Activated gamma-delta T cell treated with Interleukin-2 at 50 U/mL for 16 hours (primary cell): ENCODE measurements at places on chromosomes 11 and 22.
A peak's percentile ranks its signal among the peaks of the same experiment; 100 is the strongest.

DNA sequence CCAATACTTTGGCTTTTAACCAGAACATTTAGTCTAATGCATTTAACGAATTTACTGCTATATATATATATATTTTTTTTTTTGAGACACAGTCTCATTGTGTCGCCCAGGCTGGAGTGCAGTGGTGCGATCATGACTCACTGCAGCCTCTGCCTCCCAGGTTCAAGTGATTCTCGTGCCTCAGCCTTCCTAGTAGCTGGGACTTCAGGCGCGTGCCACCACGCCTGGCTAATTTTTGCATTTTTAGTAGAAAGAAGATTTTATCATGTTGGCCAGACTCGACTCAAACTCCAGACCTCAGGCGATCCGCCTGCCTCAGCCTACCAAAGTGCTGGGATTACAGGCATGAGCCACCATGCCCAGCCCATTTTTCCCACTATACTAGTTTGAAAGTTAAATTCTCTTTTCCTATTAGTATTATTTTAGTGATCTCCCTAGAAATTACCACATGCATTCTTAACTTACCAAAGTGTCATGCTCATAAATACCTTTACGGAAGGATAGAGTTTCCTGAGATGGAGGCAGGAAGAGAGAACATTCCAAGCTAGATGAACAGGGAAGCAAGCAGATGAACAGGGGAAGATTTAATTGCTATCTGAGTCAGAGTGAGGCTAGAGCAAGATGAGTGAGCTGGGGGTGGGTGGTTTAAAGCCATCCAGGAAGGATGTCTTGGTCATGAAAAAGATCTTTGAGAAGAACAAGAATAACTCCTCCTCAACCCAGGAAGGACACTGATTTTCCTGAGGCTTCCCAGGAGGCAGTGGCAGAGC lies 4.4 kb upstream of the PGAP2 start:
- DNase-seq = no peak

DNA sequence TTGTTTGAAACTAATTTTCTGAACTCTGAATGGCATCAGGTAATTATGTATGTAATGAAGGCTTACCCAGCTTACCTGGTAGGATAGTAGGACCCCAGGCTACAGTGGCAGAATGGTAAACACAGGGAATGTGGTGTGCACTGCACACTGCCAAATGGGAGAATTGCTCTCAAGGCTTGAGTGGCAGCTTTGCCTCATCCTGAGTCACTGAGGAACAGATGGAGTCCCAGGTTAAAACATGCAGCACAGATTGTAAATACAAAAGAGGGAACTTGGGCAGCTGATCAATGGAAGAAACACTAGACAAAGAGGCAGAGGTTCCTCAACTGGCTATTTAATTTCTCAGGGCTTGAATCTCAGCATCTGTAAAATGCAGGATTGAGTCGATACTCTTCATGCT lies 24.4 kb downstream of the GPR83 start:
- DNase-seq = no peak

GRCh38 chr11:22049276-22049675 lies 143.6 kb upstream of the ANO5 start:
- no peak for DNase-seq

- no peak for DNase-seq
Observed at GRCh38 chr11:120819437-120820365, 204.2 kb upstream of the TBCEL start.

GRCh38 chr11:36292311-36292722 lies 3.1 kb upstream of the COMMD9 start:
- no peak for DNase-seq

DNA sequence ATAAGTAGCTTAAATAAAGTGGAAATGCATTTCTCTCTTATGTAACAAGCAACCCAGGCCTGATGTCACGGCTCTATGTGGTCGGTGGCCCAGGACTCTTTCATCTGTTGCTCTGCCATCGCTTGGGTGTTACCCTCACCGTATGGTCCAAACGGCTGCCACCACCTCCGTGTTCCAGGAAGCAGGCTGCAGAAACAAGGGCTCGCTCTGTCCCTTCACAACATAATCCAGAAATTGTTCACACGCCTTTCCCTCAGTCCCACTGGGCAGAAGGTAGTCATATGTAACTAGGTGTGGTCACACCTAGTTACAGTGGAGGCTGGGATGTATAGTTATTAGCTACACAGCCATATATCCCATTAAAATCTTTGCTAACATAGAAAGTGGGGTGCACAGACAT lies 421.0 kb downstream of the SOX6 start:
- no peak for DNase-seq

GRCh38 chr11:122197066-122197987 lies 81.3 kb upstream of the BLID start:
- no peak for DNase-seq

GRCh38 chr11:34987617-34988016 lies 71.2 kb downstream of the PDHX start:
- no peak for DNase-seq

DNA sequence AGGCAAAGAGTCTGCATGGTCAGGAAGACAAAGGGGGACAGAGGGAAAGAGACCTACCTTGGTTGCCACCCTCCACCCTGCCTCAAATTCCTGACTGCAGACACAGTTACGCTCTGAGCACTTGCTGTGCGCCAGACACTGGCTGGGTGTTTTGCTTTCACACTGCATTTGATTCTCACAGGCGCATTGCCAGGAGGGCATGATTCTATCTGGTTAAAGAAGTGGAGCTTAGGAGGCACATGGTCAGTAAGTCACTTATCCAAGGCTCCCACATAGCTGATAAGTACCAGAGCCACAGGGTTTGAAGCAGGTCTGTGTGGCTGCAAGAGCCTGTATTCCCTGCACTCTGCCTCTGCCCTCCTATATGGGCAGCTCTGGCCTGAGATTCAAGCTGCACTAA lies 103.9 kb downstream of the TIMP3 start:
- DNase-seq = no peak

DNA sequence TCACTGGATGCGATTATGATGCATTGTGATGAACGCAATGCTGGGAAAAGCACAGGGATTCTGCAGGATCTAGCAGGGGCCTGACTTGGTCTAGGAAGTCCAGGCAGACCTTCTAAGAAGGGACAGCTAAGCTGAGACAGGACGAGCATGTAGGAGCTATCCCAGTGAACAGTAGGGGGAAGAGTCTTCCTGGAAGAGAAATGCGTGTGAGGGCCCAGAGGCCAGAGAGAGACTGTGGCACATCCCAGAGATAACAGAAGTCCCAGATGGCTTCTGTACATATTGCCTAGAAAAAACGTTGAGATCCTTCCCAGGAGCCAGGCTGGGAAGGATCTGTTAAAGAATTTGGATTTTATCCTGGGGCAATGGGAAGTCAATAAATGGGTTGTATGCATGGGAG lies 24.6 kb downstream of the RCN1 start:
- DNase-seq = no peak

- DNase-seq = no peak
Observed at GRCh38 chr11:102139081-102139498, 28.8 kb downstream of the YAP1 start.

GRCh38 chr11:106156290-106156937 lies 79.0 kb downstream of the AASDHPPT start:
- DNase-seq = no peak

- DNase-seq = no peak
Observed at GRCh38 chr11:44839458-44840084, 111.1 kb downstream of the TP53I11 start.

DNA sequence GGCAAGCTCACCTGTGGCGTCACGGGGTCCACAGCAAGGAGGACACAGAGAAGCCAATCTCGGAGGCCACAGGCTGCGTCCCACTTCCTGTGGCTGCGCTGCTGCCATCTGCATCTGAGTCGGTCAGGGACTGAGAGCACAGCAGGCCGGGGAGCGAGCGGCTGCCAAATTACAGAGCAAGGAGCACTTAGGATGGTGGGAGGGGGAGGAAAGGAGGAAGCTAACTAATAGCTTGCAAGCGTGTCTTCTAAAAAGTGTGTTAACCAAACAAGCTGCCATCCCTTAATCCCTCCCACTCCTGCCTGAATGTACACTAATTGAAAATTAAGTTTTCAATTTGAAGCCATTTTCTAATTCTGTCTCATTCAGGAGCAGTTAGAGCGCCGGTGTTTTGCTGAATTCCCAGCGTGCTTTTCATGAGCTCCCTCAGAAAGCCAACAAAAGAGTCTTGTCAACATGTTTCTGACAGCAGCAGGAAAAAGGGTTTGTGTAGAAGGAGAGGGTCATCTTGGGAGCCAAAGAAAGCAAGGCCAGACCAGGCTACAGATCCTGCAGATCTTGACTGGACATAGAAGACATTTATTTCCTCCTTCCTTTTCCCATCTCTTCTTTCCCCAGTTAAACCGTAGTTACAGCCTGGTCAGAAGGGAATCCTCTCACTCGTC lies 42.4 kb upstream of the API5 start:
- no peak for DNase-seq

- no peak for DNase-seq
Observed at GRCh38 chr22:40594346-40594745, 42.2 kb downstream of the MRTFA start.

DNA sequence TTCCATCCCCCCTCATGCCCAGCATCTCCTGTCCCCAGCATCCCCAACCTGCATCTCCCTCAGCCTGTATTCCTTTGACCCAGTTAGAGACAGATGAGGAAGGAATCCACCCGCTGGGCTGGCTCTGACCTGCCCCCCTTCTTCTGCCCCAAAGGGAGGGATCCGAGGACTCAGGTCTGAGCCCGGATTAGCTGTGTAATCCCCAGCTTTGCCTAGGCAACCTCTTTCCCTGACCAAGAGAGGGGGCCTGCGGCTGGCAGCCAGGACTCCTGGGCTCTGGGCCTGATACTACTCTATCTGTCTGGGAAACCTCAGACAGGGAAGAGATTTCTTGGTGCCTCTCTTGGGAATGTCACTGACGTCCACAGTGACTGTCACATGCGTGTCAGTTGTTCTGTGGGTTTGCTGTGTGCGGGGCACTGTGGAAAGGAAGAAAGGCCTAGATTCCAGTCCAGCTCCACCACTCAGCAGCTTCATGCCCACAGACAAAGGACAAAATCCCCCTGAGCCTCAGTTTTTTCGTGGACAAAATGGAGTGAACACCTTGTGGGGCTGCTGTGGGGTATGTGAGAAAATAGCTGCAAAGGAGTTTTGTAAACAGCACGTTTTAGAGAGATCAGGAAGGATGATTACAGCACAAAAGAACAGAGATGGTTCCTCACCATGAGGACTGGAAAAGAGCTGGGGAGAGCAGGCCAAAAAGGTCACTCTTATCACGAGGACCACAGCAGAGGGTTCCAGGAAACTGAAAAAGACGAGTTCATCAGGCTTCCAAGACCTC lies 1.3 kb upstream of the NDUFV1 start:
- DNase-seq = no peak

DNA sequence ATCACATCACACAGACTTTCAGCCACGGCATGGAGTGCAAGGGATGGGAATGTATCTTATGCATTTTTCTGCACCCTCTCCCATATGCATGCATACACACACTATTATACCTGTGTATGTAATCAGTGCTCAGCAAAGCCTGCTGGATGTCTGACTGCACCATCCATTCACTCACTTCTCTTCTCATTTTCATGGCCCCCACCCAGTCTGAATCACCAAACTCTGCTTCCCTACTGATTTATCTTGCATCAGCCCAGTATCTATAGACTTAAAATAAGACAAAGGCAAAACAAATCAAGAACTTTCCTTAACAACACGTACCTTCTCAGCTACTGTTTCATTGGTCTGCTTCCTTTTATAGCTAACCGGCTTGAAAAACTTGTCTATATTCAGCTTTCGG lies 21.6 kb downstream of the DBX1 start:
- DNase-seq = no peak

- no peak for DNase-seq
Observed at GRCh38 chr11:27914080-27914479, 193.9 kb downstream of the KIF18A start.

GRCh38 chr11:41920374-41920773 lies 460.9 kb upstream of the LRRC4C start:
- DNase-seq = no peak

DNA sequence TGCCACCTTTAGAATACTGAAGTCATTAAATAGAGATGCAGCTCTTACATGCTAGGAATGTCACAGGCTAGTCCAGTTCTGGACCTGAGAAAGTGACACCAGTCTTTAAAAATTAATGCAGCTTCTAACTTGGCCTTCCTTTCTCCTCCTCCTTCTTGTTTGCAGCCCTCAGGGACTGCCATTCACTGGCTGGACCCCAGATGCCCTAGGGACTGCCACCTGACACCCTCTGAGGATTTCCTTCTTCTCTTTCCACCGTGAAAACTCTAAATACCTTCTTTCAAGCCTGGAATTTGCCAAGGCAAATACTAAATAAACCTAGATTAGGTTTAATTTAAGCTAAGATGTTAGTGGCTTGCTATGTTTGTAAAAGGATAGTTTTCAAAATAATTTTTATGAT lies 78.4 kb downstream of the MUC15 start:
- no peak for DNase-seq

DNA sequence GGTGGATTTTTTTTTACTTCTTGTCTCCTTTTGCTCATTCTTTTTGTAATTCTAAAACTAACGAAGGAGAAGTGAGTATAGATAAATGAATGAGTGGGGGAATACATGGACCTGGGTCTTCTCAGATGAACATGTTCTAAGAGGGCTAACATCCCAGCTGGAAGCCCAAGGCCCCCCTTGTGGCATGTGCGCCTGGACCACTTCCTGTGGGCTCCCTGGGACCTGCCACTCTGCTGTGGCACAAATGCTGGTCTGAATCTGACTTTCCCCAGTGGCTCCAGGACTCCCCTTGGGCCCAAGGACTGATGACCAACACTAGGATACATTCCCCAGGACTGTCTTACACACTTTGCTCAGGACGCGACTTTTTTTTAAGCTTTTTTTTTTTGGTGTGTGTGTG lies 32.7 kb upstream of the ALX4 start:
- no peak for DNase-seq

- no peak for DNase-seq
Observed at GRCh38 chr11:111450480-111451320, 61.5 kb downstream of the BTG4 start.

DNA sequence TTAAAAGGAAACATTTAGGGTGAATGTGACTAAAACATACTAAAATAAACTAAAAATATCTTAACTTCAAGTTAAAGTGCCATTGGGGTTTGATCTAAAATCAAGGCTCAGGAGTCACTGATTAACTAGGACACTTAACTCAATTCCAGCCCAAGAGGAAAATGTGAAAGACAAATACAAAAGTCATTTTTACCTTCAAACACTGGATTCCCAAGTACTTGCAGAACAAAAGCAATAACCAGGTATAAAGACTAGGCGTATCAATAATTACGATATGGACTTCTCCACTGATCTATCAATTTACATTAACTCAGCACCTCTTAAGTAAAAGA lies 15.6 kb downstream of the ALKBH8 start:
- DNase-seq = no peak

DNA sequence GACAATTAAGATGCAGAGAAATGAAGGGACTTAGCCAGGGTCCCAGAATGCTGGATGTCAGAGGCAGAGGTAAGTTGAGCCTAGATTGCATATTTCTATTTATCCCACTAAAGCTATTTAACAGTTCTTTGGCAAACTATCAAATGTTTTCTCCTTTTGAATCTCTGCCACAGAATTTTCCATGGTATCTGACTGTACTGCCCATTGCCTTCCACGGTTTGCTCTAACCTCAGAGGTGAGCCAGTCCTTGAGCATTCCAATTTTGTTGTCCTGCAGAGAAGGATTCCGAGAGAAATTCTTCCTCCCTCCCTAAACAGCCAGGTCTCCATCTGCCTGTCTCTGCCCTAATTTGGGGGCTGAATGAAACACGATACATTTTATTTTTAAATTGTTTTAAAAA lies 368.3 kb upstream of the SYN3 start:
- DNase-seq = no peak

- DNase-seq = no peak
Observed at GRCh38 chr11:37264783-37265182, 666.7 kb upstream of the RAG2 start.

- peak; percentile 9 for DNase-seq
Observed at GRCh38 chr11:130915603-130916237, 559 bp downstream of the SNX19 start.
